Pancreas (tissue), 10 donors: ENCODE measurements at places on chromosomes 3 and 15. TPM values are rescaled to one million over a fixed set of nuclear protein-coding genes. Genes with fewer than 3 reads are reported as not detected.
A peak's percentile ranks its signal among the peaks of the same experiment; 100 is the strongest.

Gene BFSP2
- not detected for polyA plus RNA-seq

GRCh38 chr15:63016234-63016633 is 26.3 kb upstream of the TPM1 start:
- no peaks in the 10 kb centered on the region for H3K4me1 ChIP-seq
- H3K36me3 ChIP-seq = no peaks in the 10 kb centered on the region
- H3K27ac ChIP-seq = peak overlapping the region; percentile 18
- no peak overlapping the region for H3K4me3 ChIP-seq
- DNase-seq = no peak
- H3K27me3 ChIP-seq = no peaks in the 10 kb centered on the region

Gene POLQ
- 0.02 TPM for polyA plus RNA-seq

DNA sequence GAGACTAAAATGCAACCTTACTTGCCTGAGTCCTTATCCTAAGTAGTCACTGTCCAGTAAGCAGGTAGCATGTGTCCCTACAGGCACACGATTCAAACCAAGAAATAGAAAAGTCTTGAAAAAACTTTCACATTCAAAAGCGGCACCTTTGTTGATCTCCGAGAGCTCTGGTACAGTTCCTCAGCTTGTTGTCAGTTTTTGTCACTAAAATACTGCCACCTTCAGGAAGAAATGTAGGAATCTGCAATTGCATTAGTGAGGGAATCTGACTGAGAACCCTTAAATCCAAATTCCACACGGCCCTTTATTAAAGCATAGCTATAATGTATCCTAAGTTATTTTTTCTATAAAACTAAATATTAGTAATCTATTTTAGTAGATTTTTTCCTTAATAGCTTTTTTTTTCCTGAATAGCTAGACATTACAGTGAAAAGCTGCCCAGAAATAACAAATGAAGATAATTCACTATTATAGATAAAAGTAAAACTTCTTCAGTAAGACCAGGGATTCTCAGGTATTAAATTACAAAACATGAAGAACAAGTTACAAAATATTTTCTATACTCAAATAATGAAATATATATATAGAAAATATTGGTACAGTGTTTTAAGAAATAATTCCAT is 44.0 kb downstream of the CCDC54 start:
- H3K27me3 ChIP-seq = no peaks in the 10 kb centered on the region
- no peaks in the 10 kb centered on the region for H3K36me3 ChIP-seq
- no peak for DNase-seq
- H3K4me1 ChIP-seq = no peaks in the 10 kb centered on the region
- H3K27ac ChIP-seq = no peak overlapping the region

GRCh38 chr15:73009066-73010056 is 42.9 kb upstream of the NEO1 start:
- H3K4me3 ChIP-seq = no peak overlapping the region
- no peaks in the 10 kb centered on the region for H3K4me1 ChIP-seq
- H3K27ac ChIP-seq = no peak overlapping the region
- no peaks in the 10 kb centered on the region for H3K27me3 ChIP-seq
- no peaks in the 10 kb centered on the region for H3K36me3 ChIP-seq
- DNase-seq = no peak

- H3K36me3 ChIP-seq = no peaks in the 10 kb centered on the region
- H3K4me1 ChIP-seq = peaks cover 2% of the 10 kb centered on the region
- H3K4me3 ChIP-seq = no peak overlapping the region
- no peaks in the 10 kb centered on the region for H3K27me3 ChIP-seq
- H3K27ac ChIP-seq = no peak overlapping the region
Observed at GRCh38 chr3:73556520-73557372, 68.0 kb downstream of the PDZRN3 start.

Gene GOLGA6B
- polyA plus RNA-seq = not detected

Gene CEP70
- polyA plus RNA-seq = 13.6 TPM

Gene CNTN3
- 2.6 TPM for polyA plus RNA-seq

Gene SLC12A6
- polyA plus RNA-seq = 5.9 TPM

Gene CSPG4
- polyA plus RNA-seq = 3.1 TPM

GRCh38 chr3:183254487-183255347 is 1.7 kb downstream of the B3GNT5 start:
- H3K4me1 ChIP-seq = peaks cover 8% of the 10 kb centered on the region
- peak overlapping the region; percentile 31 for H3K4me3 ChIP-seq
- no peaks in the 10 kb centered on the region for H3K27me3 ChIP-seq
- peak; percentile 38 for DNase-seq
- H3K27ac ChIP-seq = peak overlapping the region; percentile 88
- no peaks in the 10 kb centered on the region for H3K36me3 ChIP-seq

Gene CX3CR1
- 0.14 TPM for polyA plus RNA-seq

DNA sequence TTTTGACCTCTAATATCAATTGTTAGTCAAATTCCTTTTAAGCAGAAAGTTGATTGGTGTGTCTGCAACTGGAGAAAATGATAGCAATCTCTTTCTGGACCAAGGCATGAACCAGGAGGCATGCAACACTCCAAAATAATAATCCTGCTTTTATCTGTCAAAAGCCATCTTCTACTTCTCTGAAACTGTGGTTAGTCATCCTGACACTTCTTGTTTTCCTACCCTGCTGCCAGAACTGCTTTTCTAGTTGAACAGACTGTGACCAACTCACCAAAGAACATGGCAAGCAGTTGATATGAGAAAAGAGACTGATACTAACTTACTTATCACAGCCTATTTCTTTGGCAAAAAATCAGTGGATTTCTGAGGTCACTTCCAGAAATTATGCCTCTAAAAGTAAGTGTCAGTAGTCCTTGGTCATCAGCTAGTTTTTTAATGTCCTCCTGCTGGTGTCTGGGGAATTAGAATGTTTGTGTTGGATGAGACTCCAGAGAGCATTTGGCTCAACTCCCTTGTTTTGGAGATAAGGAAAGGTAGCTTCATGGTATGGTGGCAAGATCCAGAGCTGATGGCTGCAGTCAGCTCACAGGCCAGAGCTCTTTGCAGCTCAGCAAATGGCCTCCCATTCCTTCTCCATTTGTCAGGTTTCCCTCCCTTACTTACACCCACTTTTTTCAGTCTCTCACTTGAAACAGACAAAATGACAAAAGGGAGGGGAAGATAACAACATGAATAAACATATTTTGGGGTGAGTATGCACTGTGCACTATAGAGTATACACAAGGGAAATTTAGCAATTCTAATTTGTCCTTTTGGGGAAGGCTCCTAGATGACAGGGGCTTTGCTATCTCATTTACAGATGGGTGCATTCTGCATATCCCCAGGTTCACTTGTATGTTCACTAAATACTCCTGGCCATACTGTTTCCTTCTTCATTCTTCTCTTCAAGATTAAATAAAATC is 7.0 kb downstream of the CRYGS start:
- no peak overlapping the region for H3K4me3 ChIP-seq
- H3K4me1 ChIP-seq = no peaks in the 10 kb centered on the region
- H3K27ac ChIP-seq = no peak overlapping the region
- no peaks in the 10 kb centered on the region for H3K27me3 ChIP-seq
- no peak for DNase-seq

Gene CISH
- polyA plus RNA-seq = 11.3 TPM

Gene ZNF660
- polyA plus RNA-seq = 0.76 TPM

DNA sequence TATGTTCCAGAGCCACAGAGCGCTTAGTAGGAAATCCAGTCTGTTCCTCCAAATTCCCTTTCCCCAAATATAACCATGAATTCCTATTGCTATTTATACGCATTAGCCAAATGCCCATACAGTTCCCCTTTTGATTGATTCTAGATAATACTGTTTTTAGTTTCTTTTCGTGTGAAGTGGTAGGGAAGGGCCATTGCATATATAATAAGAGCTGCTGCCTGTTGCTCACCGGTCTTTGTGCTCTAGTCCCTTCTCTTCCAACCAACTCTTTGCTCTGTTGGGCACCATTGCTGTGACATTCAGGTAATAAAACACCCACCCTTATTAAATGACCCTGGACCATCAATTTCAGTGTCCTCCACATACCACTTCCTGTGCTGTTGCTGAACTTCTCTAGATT is 379.9 kb upstream of the KCNMB2 start:
- DNase-seq = no peak
- H3K4me3 ChIP-seq = no peak overlapping the region
- H3K27ac ChIP-seq = no peak overlapping the region
- no peaks in the 10 kb centered on the region for H3K36me3 ChIP-seq

DNA sequence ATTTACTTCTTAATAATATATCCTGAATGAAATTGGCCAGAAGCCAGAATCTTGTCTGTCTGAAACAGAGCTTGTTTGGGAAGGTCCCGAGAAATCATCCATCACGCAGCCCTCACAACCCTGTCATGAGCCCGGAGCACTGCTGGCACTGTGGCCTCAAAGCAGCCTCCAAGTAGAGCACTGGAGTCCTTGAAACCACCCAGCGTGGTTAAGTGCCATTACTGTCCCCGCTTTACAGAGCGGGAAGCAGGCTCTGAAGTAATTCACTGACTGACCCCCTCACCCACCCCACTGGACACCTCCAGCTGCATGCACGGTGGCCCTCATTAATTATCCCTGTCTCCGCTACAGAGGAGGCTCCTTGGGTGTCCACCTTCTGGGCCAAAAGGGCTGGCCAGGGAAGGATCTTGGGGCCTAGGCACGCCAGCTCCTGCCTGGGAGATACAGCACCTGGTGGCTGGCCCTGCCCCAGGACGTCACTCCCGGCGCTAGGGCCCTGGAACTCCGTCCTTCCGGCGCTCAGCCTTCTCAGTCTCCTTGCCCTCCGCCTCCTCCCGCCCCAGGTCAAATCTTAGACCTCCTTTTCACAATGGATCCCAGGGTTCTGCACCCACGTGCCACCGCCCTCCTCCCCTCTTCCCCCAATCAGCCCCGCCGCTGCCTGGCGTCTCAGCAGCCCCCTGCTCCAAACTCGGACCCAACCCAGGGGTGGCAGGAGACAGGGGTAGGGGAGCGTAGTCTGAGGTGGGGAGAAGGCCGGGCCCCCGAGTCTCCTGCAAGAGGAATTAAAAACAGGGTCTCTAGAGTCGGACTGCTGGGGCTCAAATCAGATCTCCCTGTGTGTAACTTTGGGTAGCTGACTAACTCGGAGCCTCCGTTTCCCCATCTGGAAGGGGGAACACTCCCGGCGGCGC is 1.1 kb downstream of the TKT start:
- H3K4me3 ChIP-seq = peak overlapping the region; percentile 77
- peak; percentile 94 for DNase-seq
- H3K27ac ChIP-seq = peak overlapping the region; percentile 66
- peaks cover 26% of the 10 kb centered on the region for H3K4me1 ChIP-seq
- H3K27me3 ChIP-seq = no peaks in the 10 kb centered on the region
- H3K36me3 ChIP-seq = no peaks in the 10 kb centered on the region

Gene COL8A1
- polyA plus RNA-seq = 0.35 TPM

- H3K4me3 ChIP-seq = no peak overlapping the region
- no peaks in the 10 kb centered on the region for H3K4me1 ChIP-seq
- H3K27ac ChIP-seq = no peak overlapping the region
- DNase-seq = peak; percentile 50
Observed at GRCh38 chr3:72123908-72124441, 339.0 kb upstream of the PROK2 start.

Gene MCF2L2
- 0.80 TPM for polyA plus RNA-seq

DNA sequence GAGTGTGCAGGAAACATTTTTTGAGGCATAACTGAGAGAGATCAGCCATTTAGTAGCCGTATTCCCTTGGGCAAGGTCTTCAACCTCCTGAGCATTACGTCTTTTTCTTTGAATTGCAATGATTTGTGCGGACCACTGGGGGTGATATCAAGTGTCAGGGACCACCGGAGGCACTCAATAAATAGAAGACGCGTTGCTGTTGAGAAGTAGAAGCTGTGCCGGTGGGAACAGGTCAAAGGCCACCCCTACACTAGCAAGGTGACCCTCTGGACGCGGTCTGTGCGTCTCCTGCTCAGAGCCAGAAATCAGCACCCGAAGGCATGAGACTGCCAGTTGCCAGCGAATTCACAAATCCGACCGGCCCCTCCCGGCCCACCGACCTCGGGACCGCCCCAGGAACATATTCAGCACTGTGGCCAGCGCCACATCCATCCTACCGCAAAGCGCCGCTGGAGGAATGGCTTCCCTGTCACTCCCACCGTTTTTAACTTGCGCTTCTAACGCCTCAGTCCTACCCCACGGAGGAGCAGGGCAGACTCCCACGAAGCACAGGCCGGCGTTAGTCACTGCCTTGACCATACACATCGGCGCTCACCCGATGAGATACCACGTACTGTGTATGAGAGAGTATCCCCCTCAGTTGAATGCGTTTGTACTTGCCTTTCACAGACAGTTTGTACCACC is 1.4 kb upstream of the GHSR start:
- H3K4me1 ChIP-seq = no peaks in the 10 kb centered on the region
- H3K27ac ChIP-seq = no peak overlapping the region
- no peak overlapping the region for H3K4me3 ChIP-seq
- H3K27me3 ChIP-seq = no peaks in the 10 kb centered on the region

Gene SLC30A4
- 0.80 TPM for polyA plus RNA-seq

Gene MGLL
- polyA plus RNA-seq = 5.9 TPM
